ENCODE measurements at places on chromosomes 11 and 22.

- DNase-seq, result no peak
These were observed 12.6 kb upstream of the BIRC3 start for GRCh38 chr11:102304686-102305085.

DNA sequence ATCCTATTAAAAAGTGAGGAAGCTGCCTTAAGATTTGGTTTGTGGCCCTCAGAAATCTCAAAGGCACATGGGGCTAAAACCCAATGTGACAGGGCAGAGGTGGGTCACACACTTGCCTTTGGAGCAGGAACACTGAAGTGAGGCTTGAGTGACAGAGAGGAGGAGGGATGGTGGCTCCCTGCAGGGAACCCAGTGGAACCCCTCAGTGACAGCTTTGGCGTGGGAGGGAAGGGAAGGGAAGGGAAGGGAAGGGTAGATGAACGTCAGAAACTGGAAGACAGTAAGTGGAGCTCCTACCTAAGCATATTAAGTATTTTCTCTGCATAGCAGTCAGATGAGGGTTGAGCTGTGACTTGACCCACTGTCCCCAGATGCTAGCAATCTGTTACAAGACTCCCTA, 68.5 kb downstream of the TMPRSS5 start:
- DNase-seq, result no peak

DNA sequence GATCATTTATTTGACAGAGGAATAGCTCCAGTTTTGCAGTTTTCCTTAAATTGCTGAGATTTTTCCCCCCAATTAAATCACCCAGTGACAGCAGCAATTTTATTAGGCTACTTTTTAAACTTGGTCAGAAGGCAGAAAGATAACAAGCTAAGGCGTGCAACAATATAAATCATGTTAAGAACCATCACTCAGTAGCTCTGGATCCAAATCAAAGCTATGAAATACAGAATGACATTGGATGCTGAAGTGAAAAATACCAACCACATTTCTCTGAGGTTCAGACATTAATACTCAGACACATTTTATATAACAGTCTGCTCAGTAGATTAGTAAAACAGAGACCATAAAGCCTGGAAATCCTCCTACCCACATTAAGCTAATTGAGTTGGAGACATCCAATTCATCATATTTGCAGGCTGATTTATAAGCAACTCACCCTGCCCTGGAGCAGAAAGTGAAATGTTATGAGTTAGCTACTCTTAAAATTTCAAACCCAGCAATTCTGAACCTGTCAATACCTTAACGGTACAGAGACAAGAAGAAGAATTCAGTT, 1108.4 kb downstream of the DLG2 start:
- DNase-seq, result no peak

- DNase-seq, result no peak
These were observed 8.9 kb upstream of the APOBEC3G start for GRCh38 chr22:39068033-39068785.

- no peak for DNase-seq
These were observed 33.1 kb upstream of the ELF5 start for GRCh38 chr11:34546511-34547209.

DNA sequence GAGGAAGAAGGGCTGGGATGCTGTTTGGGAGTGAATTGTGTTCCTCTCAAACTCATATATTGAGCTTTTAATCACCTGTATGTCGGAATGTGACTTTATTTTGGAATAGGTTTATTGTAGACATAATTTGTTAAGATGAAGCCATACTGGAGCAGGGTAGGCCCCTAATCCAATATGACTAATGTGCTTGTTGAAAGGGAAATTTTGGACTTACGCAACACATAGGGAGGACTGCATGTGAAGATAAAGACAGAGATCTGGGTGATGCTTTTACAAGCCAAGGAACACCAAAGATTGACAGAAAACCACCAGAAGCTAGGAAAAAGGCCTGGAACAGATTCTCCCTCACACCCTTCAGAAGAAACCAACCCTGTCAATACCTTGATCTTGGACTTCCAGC, 43.2 kb upstream of the OVCH2 start:
- DNase-seq, result no peak

DNA sequence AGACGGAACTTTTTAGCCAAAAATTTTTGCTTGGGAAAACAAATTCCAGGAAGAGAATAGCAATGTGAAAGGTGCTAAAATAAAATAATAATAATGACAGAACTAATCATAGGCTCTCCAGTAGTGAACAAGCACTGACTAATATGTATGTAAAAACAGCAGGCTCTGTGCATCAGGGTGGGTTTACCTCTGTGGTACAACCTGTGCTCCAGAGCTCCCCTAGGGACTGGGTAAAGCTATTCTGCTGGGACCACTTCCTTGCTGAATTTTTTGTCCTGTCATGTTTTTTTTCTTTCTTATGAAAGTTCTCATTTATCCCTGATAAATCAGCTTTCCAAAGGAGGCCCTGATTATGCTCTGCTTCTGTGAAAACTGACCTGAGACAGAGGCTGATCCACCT, 18.8 kb downstream of the LUZP2 start:
- DNase-seq, result no peak

GRCh38 chr11:100013011-100013410, 674.1 kb upstream of the ARHGAP42 start:
- DNase-seq, result no peak

- no peak for DNase-seq
These were observed 26.1 kb downstream of the ZC3H12C start for GRCh38 chr11:110119317-110119716.

DNA sequence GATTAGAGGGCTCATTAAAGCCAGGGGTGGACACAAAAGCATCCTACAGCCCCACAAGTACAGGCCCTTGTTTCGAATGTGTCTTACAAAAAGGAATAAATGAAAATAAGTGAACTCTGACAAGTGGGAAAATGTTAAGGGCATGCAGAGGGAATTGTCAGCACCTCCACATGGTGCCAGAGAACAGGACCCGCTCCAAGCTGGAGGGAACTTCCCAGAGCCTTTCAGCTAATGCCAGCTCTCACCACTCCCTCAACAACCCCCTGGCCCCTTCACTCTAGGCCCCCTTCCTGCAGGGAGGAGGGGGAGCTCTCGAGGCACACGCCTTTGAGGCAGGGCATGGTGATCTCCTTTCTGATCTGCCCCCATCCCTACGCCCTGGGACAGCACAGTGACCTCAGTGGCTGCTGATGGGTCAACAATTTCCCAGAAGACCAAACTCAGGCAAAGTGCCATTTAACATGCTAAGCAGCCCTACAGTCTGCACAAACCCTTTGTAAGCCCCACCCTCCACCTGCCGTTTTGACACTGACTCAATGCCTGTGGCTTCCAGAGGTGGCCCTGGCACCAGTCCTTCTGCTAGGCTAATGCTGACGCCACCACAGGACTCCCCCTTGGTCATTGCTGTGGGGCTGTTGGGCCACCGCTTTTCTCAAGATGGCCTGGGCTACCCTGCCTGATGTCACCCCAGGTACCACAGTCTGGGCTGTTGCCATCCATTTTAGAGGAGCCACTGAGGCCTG, 12.5 kb upstream of the CHST1 start:
- DNase-seq, result no peak

DNA sequence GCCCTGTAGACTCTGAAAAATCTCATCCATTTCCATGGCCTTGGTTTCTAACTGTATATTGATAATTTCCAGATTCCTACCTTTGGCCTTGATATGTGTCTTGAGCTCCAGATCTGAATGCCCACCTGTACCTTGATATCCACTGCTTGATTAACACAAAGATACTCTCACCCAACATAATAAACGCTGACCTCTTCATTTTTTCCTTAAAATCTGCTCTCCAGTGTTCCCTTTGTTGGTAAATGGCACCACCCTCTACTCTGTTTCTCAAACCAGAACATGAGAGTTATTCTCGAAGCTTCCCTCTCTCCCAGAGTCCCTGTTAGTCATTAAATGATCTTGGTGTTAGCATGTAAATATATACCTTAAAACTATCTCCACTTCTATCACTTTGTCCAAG, 13.4 kb downstream of the TUG1 start:
- DNase-seq, result no peak

- no peak for DNase-seq
These were observed 55.5 kb upstream of the CD5 start for GRCh38 chr11:61046833-61047232.

- no peak for DNase-seq
These were observed 314.9 kb downstream of the CTTN start for GRCh38 chr11:70713086-70713835.

DNA sequence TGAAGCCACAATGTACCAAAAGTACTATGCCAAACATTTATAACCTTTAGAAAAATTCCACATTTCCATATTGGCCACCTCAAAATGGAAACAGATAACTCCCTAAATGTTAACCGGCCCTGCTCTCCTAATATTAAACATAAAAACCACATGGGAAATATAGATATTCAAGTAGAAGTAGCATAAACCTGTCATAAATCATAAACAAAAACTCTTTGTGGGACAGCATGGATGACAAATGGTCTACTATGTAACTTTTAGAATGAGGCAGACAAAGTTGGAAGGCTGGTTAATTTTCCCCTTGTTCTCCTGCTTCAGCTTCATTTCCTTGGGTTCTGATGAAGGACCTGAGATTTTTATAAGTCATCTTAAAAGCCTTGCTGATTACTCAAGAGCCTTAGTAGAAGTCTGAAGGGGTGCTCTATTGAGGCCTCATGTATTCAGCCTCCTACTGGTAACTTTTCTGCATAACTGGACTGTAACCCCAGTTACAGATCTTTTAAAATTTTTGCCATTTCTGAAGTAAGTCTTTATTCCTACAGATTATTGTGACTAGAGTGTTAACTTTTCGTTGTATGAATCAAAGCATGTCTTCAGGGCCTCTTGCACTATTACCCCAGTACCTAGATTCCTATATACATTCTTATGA, 116.4 kb downstream of the STIM1 start:
- no peak for DNase-seq

DNA sequence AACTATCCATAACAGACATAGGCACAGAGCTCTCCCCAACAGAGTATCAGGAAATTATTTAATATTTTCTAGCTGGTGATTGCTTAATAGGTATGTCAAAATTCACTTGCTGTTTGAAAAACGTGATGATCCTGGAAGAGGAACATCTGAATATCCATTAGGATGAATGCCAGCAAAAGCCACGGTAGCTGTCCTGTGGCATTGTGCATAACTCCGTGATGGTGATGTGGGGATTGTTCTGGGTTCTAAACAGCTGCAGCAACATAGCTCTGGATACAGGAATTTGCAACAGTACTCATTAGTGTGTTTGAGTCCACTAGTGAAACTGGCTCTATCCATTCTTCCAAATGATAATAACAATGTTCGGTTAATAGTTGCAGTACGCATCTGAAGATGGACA, 78.8 kb downstream of the C11orf65 start:
- DNase-seq, result no peak

DNA sequence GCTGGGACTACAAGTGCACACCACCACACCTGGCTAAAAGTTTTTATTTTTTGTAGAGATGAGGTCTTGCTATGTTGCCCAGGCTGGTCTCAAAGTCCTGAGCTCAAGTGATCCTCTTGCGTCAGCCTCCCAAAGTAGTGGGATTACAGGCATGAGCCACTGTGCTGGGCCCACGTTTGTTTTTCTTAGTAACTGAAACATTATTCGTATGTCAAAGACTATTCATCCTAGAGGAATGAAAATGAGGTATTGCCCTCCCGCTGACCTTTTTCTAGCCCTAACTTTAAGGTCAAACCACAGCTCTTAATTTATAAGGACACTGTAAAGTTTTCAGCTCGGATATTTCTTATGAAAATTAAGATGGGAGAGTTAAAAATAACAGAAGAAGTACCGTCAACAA, 33.2 kb upstream of the PAX6 start:
- peak; percentile 5 for DNase-seq

DNA sequence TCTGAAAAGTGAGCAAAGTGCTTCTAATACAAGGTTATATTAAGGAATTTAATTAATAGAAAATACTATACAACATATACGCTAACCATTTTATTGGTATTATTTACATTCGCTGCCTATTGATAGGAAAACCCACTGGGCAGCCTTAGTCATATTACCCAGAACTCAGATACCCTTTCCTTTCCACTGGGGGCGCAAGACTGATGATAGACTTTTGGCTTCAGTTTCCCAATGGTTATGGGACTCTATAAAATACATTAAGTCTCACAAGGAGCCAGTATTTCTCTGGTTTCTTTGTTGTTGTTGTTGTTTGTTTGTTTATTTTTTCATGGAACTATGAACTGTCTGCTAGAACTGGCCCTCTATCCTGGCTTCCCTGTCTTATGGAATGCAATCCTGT, 471.1 kb upstream of the KIRREL3 start:
- no peak for DNase-seq

- DNase-seq, result no peak
These were observed 20.5 kb upstream of the ISX start for GRCh38 chr22:35045451-35045850.
